Renal cortical epithelial cell (primary cell): ENCODE measurements at places on chromosomes 2 and 18.

- DNase-seq, result no peak
These were observed 264.1 kb downstream of the CDH20 start for GRCh38 chr18:61597316-61597715.

DNA sequence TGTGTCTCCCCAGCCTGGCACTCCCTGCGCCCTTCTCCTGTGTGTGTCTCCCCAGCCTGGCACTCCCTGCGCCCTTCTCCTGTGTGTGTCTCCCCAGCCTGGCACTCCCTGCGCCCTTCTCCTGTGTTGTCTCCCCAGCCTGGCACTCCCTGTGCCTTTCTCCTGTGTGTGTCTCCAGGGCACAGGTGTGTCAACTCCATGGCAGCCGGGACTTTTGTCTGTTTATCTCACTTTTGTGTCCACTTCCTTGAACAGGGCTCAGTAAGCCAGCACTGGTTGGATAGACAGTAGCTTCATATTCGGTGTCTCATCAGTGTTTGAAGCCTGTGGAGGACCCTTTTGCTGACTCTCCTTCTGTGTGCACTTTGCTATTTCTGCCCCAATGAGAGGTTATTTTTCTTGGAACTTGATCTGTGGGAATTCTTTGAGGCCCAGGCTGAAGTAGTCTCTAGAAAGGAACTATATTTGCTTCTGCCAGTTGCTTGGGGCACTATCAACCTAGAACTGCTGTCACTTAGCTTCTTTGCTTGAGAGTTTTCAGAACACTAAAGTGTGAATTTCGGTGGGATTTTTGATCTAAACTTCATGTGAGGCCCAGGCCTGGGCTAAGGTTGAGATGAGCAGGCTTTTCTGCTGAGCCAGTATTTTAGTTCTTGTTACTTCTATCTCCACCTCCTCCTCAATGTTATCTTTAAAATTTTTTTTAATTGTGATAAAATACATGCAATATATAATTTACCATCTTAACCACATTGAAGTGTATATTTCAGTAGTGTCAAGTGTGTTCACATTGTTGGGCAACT, 8.3 kb upstream of the ASB1 start:
- no peak for DNase-seq

DNA sequence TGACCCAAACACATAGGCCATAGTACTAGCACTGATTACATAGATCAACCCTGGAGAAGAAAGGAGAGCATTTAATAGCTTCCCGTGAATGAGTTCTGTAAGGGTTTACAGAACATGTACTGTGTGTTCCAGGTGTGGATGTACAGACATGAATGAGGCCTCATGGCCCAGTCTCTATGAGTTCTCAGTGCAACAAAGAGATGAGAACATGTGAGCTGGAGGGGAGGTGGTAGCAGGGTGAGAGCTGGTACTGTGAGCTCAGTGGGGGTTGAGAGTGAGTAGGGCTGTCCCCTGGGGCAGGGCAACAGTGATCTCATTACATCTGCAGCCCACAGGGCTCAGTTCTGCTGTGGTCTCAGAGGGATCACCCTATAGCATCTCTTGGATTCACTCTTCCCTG, 42.6 kb upstream of the SPRED2 start:
- DNase-seq, result no peak

GRCh38 chr18:3716116-3716660, 266.2 kb downstream of the TGIF1 start:
- DNase-seq, result no peak

DNA sequence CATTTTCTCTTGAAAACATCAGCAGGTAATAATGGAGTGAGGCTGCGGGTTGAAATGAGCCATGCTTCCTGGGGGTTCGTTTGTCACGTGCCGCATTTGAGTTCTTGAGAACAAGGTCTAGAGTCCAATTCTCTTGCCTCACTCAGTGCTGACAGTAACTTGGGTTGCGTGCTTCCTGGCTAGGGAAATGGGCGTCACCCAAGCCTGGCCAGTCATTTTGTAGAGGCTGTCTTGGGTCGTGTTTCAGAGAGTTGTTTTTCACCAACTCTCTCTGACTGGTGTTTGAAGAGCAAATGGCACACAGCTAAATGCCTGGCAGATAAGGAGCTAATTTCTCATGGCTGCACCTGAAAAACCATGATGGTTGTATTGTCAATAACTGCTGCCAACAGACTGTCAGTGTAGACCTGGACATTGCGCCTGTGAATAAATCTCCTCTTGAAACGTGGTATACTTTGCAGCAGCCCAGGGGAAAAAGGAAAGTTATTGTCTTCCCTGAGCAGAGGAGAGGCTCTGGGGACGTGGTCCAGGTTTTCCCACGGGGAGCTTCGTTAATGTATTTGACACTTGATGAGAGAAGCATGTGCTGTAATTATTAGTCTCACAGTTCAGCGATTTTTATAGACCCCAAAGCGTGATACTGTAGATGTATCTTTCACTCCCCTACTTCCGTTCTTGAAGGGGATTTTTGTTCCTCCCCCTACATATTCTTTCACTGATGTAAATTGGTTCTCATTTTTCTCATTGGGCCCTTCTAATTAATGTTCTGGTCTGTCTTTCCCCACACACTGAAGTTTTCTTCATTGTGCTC, 196.0 kb downstream of the FHOD3 start:
- DNase-seq, result peak; percentile 91

DNA sequence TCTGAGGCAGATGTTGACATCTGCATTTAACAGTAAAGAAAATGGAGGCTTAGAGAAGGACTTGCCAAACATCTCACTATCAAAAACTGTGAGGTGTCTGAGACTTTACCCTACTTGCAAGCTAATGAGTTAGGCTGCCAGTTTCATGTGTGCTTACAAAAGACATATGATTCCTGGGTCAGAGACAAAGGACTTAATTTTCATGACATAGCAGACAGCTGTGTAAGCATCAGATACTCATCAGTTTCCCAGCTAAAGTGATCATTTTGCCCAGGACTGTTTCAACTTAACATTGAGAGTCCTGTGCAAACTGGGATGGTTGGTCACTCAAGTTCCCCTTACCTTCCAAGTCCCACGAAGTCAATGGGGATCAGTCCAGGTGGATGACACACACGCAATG, 18.9 kb upstream of the DAPL1 start:
- no peak for DNase-seq

DNA sequence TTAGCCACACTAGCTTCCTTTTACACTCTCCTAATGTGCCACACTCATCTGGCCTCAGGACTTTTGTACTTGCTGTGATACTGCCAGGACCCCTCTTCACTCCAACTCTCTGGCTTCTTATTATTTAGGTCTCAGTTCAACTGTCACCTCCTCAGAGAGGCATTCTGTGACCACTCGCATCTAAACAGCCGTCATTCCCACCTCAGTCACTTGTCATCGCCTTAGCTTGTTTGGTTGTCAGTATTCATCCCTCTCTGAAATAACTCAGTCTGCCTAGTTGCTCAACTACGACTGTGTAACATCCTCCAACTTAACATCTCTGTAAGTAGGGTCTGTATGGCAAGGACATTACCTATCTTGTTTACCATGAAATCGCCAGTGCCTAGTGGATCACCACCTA, 27.2 kb downstream of the MGAT4A start:
- no peak for DNase-seq

GRCh38 chr2:58054264-58054663, 7.7 kb downstream of the VRK2 start:
- DNase-seq, result peak; percentile 8

DNA sequence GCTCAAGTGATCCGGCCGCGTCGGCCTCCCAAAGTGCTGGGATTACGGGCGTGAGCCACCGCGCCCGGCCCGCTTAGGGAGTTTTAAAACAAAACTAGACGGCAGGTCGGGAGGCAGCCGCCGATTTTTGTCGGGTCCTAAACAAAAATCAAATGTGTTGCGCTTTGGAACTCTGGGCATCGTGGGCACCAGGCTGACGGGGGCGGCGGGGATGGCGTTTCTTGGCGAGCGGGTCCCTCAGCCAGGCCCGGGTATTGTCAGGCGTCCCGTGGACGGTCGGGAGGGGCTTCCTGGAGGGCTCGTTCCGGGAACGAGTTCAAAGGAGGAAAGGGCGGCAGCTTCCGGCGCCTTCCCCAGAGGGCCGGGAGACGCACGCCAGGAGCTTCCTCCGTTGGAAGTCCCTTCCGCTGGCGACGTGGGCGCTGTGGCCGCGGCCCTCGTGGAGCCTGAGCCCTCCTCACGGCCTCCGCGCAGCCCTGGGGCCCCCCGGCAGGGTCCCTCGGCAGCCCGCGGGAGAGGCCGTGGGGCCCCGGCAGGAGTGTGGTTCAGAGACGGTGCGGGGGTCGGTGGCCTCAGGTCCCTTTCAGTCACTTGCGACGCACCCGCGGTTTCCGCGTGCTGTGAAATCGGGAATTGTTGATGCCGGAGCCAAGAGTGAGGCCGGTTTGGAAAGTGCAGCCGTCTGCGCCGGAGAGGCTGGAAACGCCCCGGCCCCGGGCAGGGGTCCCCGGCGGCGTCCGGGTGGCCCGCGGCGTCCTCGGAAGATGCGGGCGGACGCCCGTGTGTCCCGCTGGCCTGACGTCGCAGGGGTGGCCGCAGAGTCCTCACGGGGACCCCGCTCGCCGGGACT, 59.3 kb downstream of the EMILIN2 start:
- DNase-seq, result no peak

DNA sequence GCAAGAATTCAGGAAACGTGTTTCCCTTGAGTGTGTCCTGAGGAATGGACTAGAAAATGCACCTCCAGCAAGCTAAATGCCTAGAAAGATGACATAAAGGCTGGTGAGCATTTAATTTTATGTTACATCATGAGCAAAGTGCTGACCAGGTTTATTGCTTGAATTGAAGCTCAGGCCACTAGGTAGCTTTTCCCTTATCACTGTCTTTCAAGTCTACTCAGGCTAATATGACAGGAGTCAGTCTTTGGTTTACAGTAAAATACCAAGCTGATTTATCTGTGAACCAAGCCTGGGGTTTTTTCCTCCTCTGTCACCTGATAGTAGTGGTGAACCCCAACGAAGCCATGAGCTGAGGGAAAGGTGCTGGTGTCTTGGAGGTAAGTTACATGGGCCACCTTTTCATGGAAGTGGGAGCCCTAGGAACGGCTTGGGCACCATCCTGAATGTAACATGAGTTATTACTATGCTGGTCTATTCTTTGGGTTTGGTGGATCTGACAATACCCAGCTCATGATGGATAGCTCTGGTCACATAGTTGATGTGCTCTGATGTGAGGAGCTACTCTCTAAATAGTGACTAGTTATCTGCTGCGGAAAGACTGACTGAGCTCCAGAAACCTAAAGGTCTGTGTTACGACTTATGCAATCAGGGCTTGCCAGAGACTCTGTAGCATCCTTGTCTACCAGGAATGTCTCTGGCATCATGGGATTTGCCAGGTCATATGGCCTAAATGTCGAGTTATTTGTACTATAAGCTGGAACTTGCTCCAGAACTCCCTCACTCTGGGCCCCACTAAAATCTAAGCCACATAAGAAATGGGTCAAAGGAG, 39.8 kb downstream of the NUP35 start:
- DNase-seq, result peak; percentile 11

- peak; percentile 52 for DNase-seq
These were observed 3.9 kb upstream of the PSMD1 start for GRCh38 chr2:231052494-231053451.

- peak; percentile 89 for DNase-seq
These were observed 24.5 kb downstream of the IMPA2 start for GRCh38 chr18:12005538-12006487.

DNA sequence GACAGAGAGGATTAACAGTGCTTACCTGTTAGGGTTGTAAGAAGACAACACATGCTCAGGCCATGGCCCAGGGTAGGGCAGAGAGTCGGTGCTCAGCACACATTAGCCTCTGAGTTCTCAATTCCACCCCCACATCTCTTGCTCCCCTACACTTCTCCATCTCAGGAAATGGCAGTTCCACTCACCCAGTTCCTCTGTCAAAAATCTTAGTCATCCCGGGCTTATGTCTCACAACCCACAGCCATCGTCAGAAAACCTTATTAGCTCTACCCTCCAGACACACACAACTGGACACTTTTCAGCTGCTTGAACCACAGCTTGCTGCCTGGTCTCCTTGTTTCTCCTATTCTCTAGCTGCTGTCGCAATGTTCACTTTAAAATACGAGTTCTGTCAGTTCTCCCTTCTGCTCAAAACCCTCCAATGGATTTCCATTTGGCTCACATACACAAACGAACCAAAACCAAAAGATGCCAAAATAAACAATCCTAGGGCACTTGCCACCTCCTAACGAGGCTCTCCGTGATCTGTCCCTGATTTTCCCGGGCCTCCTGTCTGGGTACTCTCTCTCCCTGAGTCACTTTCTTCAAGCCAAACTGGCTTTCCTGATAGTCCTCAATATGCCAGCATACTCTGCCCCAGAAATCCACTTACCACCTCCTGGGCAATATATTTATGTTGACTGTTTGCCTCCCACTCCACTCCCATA, 89.7 kb downstream of the KCTD1 start:
- DNase-seq, result peak; percentile 79

DNA sequence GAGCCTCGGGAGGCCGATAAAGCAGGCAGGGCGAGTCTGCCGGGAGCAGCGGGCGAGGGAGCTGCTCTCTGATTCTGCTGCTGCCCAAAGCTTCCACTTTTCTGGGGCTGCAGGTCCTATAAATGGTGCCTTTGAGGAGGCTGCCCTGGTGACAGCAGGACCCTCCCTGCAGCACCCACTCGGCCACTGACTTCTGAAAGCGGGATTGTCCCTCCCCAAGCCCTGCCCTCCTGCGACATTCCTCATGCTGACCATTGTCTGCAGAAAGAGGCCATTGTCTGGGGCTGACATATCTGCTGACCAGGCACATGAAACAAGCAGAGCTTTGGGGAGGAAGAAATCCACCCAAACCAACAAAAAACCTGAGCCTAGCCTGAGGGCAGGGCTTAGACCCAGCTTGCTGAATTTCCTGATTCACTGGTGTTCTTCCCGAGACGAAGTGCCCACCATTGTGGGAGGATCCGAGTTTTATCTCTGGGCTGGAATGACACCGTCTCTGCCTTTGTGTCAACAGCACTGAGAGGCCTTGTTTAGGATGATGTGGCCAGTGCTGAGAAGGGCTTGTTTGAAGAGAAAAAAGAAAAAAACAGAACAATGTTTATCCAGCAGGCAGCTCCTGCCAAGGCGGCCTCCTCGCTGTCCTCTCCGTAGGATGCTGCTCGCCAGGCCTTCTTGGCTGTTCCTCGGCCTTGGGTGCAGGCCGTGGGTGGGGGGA, 129.7 kb downstream of the MYCN start:
- no peak for DNase-seq

- no peak for DNase-seq
These were observed 16.1 kb downstream of the CPSF3 start for GRCh38 chr2:9439536-9439935.

GRCh38 chr2:207251573-207252192, 85.9 kb upstream of the KLF7 start:
- DNase-seq, result no peak

DNA sequence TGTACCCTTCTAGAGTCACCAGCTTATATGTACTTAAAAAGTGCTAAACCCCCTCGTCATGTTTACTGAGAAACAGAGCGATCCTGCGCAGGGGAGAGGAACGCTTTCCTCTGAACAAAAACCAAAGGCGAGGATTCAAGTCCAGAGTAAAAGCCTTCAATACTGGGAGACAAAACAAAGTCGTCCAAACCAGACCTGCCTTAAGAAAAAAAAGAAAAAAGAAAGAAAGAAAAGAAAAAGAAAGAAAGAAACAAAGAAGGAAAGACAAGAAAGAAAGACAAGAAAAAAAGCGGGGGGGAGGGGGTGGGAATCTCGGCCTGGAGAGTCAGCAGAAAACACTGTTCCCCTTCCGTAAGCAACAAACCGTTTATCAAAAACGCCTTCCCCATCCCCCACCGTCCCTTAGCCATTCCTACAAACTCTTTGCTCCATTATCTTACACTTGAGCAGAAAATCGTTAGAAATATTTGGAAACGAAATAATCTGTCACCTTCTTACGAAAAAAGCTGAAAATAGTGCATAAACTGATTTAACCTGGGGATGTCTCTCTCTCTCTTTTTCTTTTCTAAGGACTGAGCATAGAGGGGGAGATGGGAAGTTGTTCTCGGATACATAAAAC, 3.3 kb downstream of the PTGR3 start:
- DNase-seq, result no peak
